ENCODE measurements at places on chromosomes 3 and 15.
A peak's percentile ranks its signal among the peaks of the same experiment; 100 is the strongest.

GRCh38 chr3:150220799-150221198 is 187.3 kb upstream of the TSC22D2 start:
- no peak for DNase-seq

- peak; percentile 76 for DNase-seq
Observed at GRCh38 chr15:70508561-70509281, 254.6 kb downstream of the UACA start.

GRCh38 chr3:145190138-145190537 is 970.8 kb downstream of the PLOD2 start:
- no peak for DNase-seq

GRCh38 chr15:87142096-87142495 is 1062.4 kb downstream of the AGBL1 start:
- no peak for DNase-seq

- no peak for DNase-seq
Observed at GRCh38 chr3:73808862-73809509, 184.2 kb upstream of the PDZRN3 start.

DNA sequence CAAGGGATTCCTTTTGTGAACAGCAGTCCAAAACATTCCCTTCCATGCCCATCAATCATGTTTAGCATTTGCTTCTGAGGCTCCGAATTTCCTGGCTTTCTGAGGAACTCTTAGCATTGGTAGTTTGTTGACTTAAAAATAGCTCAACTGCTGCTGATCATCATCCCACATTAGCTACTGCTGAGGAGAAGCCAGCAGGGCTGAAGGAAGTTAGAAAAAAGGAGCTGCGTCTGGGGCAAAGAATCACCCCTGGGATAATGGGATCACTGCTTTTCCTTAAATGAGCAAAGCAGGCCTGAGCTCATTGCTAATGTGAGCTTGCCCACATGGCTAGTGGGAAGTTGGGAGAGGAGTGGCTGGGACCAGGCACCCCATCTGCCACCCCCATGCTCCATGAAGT is 39.8 kb downstream of the CYP19A1 start:
- no peak for DNase-seq

DNA sequence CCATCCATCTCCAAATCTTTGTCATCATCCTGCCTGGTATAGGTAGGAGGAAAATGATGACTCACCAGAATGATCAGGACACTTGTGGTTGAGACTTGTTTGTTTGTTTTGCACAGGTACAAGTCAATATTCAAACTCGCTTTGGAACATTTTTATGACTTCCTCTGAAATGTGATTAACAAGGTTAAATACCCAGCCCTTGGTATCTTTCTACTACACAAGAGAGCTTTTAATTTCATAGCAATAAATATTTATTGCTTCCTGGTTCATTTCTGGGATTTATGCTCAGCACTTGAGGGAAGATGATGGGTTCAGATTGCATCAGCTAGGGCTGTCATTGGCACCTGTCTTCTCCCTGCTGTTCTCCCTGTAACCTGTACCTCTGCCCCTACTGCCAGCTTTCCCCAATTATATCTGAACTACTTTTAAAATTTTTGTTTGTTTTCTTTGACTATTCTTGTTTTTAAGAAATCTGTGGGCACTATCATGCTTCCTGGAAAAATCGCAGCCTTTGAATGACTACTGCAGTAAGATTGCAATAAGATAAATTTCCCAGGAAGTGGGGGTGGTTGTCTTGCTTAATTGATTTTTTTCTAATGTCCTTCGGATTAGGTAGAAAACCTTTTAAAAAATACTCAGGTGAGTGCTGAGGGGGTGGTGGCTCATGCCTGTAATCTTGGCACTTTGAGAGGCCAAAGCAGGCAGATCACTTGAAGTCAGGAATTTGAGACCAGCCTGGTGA is 24.3 kb upstream of the GCNT3 start:
- no peak for DNase-seq

GRCh38 chr3:150936693-150937092 is 31.5 kb upstream of the MINDY4B start:
- DNase-seq, result no peak

- DNase-seq, result no peak
Observed at GRCh38 chr3:182686033-182686886, 107.0 kb upstream of the ATP11B start.

GRCh38 chr15:101623367-101624304 is 28.5 kb downstream of the TM2D3 start:
- no peak for DNase-seq

DNA sequence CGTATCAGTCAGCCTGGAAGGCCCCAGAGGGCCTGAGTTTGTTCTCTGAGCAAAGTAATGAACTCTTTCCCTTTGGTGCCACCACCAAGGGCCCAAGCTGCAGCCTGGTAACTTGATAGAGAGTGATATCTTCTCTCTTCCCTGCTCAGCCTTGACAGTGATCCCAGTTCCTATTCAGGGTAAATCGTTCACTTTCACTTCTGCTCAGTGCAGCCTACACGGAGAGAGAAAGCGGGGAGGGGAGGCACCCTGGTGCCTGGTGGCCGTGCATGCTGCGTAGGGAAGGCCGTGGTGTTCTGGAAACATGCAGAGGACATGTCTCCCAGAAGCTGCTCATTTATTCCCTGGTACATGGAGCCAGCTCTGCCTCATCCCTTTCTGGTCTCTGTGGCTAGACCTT is 54.9 kb downstream of the KIF9 start:
- DNase-seq, result no peak

- no peak for DNase-seq
Observed at GRCh38 chr3:101878589-101878988, 29.3 kb downstream of the NFKBIZ start.

- DNase-seq, result no peak
Observed at GRCh38 chr3:150038830-150039229, 68.1 kb upstream of the PFN2 start.

Measured in HFF-Myc (cell line).